ENCODE measurements at places on chromosomes 4 and X.

DNA sequence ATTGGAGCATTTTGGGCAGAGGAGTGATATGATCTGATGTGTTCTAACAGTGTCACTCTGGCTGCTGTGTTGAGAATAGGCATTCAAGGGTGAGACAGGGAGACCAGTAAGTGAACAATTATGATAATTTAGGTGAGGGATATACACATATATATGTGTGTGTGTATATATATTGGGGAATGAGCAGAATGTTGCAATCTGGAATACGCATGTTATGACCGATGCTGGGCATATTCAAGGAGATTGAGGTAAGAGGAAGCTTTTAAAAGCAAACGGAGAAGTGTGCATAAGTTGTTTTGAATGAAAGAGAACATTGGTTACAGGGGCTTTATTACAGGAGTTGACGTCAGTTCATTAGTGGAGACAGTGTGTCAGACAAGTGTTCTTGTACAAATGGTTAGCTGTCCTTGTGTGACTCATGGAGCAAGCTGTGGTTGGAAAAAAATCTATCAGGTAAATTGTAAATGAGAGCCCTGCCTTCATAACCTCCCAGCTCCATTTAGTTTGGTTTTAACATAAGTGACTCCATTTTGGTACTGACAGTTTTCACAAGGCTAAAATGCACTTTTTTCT, 442.5 kb upstream of the LCORL start:
- no peak for DNase-seq

DNA sequence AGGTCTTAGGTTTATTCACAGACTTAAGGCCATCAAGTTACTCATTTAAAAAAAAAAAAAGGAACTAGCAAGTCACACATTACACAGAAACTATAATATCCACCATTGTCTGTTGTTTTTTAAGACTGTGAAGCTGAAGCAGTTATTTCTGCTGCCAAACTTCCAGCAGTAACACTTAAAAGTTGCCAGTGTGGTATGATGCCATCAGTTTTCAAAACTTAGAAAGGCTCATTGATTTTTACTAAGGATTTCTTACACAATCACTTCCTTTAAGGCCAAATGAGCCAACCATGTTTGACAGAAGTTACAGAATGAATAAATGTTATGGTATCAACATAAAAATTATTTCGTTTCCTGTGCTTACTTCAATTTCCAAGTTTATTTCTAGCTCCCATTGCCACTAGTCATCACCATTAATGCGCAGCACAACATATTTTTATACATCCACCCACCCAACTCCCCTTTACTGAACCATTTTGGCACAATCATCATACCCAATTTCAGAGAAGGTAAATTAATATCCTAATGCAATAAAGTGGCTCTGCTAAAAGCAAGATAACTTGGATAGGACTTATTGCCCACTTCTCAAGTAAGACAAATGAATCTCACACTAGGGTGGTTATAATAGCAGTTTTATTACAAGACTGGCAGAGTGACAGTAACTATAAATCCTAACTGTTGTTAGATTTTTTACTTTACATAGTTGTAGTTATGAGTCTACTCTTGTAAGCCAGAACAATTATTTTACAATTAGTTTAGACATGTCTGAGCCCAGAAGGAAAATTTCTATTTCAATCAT, 13.1 kb downstream of the PDGFC start:
- peak; percentile 0 for DNase-seq

- DNase-seq, result no peak
These were observed 272.1 kb upstream of the AGTR2 start for GRCh38 chrX:115898382-115899001.

DNA sequence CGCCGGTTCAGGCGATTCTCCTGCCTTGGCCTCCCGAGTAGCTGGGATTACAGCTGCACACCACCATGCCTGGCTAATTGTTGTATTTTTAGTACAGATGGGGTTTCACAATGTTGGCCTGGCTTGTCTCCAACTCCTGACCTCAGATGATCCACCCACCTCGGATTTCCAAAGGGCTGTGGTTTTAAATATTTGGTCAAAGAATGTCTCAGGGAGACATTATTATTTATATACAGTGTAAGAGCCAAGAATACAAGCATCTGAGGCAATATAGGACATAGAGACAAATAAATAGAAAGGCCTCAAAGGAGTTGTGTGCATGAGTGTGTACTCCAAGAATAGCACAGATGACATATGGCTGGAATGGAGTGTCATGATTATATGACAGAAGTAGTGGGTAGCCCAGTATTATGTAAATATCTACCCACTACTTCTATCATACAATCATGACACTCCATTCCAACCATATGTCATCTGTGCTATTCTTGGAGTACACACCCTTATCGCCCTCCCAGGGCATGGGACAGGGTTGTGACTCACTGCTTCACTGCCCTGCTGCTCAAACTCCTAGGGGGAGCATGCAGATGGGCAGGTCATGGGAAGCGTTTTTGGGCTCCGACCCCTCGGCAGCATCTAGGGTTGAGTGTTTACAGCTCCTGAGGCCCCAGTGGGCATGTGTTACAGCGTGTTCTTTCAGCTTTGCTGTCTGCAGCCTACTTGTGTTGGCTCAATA, 1649.8 kb upstream of the PCDH10 start:
- no peak for DNase-seq

- no peak for DNase-seq
These were observed 43.6 kb downstream of the CD99L2 start for GRCh38 chrX:150854856-150855255.

DNA sequence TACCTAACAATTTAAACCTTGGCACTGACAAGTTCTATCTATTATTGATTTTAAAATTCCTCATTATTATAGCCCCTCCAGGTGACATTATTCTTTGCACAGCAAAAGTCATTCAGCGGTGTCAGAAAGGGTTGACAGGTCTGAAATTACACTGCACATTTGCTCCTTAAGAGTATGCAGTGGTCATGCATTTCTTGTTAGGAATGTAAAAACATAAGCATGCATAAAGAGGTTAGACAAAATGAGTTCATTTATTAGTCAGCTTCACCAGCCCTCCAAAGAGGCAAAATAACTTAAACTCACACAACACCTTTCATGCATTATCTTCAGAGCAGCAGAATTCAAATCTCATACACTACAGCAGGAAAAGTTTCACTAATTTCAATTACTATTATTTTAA, 158.8 kb downstream of the HNRNPD start:
- no peak for DNase-seq

- no peak for DNase-seq
These were observed 32.4 kb downstream of the PRDX4 start for GRCh38 chrX:23699636-23700194.

DNA sequence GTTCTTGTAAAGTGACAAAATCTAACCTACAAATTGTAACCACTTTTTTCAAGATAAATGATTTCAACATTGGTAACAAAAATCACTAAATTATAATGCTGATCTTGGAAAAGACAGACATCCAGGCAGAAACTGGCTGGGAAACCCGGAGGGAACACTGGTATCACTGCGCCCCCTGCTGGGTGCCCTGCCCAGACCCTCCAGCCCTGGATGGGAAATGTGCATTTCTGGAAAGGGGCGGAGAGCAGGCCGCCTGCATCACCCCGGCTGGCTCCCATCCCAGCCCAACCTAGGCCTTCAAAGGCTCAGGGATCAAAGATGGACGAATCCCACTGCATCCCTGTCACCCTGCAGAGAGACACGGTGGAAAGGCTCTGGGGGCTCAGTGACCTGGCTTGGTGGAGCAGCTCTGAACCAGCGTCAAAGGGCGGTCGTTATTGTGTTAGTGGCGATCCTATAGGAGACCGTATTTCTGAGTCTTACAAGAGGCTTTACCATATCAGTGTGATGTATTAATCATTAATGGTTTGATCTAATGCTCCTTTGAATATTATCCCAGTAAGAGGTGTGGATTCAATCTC, 37.3 kb downstream of the ACOX3 start:
- peak; percentile 42 for DNase-seq

DNA sequence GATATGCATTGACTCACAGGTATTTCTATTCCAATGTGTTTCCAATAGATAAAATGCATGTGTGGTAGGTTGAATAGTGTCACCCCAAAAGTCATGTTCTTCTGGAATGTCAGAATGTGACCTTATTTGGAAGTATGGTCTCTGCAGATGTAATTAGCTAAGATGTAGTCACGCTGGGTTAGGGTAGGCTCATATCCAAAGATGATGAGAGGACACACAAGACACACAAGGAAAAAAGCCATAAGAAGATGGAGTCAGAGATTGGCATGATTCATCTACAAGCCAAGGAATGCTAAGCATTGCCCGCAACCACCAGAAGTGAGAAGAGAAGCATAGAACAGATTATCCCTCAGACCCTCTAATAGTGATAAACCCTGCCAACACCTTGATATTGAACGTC, 17.5 kb downstream of the ZNF330 start:
- DNase-seq, result no peak

- DNase-seq, result no peak
These were observed 37.3 kb upstream of the RASL11B start for GRCh38 chr4:52824603-52825459.

DNA sequence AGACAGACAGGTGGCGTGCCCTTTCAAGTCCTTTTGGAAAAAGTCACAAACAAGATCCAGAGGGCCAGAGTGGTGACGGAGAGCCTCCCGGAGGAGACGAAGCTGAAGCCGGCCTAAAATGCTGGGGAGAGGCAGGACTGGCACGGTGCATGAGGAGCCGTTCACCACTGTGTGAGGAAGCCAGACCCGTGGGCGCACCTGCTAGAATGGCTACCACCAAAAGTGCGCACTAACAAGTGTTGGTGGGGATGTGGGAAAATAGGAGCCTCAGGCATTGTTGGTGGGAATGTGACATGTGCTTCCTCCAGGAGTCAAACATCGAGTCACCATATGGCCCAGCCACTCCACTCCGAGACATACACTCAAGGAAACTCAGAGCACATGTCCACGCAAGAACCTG, 67.4 kb upstream of the HELT start:
- no peak for DNase-seq

- DNase-seq, result no peak
These were observed 71.9 kb downstream of the AFF2 start for GRCh38 chrX:148572337-148572736.

- no peak for DNase-seq
These were observed 69.2 kb downstream of the FBXO8 start for GRCh38 chr4:174214101-174214878.

- DNase-seq, result no peak
These were observed 46.1 kb downstream of the BMX start for GRCh38 chrX:15546745-15547144.

DNA sequence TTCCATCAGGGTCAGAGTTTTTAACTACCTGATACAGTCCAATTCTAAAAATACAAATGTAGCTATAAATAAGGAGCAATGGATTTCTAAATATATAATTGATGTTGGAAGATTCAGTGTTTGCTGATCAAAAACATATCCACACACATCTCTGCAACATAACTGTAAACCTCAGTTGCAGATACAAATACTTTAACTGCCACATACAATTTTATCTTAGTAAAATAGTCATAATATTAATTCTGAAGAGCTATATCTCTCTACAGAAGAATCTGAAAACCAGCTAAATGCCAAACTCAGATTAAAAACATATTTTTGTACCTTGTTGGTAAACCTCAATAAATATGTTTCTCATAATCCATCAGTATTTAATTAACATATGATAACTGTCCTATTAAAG, 674.3 kb upstream of the INTU start:
- no peak for DNase-seq

DNA sequence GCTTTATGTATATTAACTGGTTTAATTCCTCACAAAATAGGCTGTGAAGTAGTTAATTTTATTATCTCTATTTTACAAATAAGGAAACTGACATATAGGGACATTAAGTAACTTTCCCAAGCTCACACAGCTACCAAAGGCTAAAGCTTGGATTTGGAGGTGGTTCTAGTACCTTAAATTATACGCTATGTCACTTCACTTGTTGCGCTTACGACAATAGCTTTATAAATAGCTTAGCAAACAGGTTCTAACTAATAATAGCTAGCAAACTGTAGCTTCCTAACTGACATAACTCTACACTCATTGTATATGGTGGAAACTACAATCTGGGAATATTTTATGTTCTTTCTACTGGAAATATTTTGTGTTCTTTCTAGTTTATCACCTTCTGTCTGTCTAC, 666.4 kb upstream of the CPEB2 start:
- DNase-seq, result no peak

- DNase-seq, result no peak
These were observed 40.4 kb upstream of the DDX53 start for GRCh38 chrX:22959204-22959920.

DNA sequence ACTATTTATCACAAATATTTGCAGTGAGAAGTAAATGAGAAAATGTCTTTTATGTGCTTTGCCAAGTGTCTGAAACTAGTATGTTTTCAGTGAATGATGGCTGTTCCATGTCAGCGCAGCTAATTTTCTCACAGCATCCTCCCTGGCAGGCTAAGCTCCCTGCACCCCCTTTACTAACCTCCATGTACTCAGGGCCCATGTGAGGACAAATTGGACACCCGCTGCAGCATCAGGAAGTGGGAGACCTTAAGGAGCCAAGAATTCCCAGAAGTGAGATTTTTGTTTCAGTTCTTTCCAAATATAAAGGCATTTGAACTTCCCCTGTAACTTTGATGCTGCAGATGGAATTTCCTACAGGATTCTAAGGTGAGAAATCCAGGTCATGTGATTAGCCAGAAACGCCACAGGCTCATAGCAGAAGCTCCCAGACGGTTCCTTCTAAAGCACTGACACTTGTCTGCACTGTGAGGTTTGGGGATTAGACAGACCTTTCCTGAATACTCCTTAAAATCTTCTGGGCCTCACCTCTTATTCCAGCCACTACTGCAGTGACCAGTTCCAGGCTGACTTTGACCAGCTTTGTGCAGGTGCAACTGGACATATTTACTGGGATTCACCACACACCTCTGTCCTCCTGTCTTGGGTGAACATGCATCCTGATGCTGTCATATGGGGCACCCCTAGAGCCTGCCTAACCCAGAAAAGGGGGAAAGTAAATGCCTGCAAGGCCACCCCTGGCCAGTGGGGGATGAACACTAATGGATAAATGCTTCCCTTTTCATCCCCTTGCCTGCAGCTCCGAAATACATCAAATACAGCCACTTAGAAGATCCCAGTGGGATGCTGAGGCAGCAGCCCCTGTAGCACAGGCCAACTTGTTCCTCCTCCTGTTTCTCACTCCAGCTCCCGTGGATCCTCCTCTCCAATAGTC, 45.9 kb downstream of the LGI2 start:
- DNase-seq, result no peak

GRCh38 chr4:87592124-87592523, 16.2 kb upstream of the DSPP start:
- DNase-seq, result no peak

- DNase-seq, result no peak
These were observed 1.1 kb downstream of the NUDT6 start for GRCh38 chr4:122921300-122921699.

GRCh38 chr4:48067536-48067935, 51.0 kb downstream of the NIPAL1 start:
- DNase-seq, result no peak

DNA sequence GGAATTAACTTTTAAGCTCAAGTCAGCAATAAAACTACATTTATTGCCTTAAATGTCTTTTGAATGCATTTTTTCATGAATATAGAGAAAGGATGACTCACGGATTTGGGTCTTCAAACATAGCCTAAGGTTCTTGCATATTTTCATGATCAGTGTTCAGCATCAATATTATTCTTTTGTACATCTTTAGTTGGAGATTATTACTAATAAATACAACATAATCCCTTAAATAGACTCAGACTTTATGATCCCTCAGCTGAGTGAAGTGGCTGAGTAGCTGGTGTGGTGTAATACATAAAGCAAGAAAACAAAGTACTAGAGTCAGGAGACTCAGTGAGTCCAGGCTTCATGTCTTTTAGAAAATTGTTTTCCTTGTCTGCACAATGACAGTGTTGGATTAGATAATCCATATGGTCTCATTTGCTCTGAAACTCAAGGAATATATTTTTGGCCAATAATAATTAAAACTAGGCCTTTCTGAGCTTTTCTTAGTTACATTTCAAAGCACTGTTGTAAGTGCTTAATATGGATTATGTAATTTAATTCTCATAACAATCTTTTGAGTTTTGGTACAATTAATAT, 78.3 kb upstream of the UNC5C start:
- no peak for DNase-seq
